ENCODE measurements at places on chromosomes 12 and 14. TPM values are rescaled to one million over a fixed set of nuclear protein-coding genes. Genes with fewer than 3 reads are reported as not detected.

DPPA3 gene
- total RNA-seq, result not detected

SLC5A8 gene
- total RNA-seq, result 2.8 TPM

KRT6C gene
- not detected for total RNA-seq

CELA1 gene
- not detected for total RNA-seq

DBX2 gene
- 1.6 TPM for total RNA-seq

FAM181A gene
- total RNA-seq, result 1.6 TPM

ATF1 gene
- total RNA-seq, result 26.6 TPM

GYS2 gene
- not detected for total RNA-seq

OLR1 gene
- total RNA-seq, result 3.4 TPM

IKZF4 gene
- total RNA-seq, result 8.5 TPM

ABHD12B gene
- total RNA-seq, result not detected

PTCSC3 gene
- not detected for total RNA-seq

MORN3 gene
- 3.8 TPM for total RNA-seq

Data from parietal lobe (tissue), 2 donors.